ENCODE measurements at places on chromosomes 3 and 15.
A peak's percentile ranks its signal among the peaks of the same experiment; 100 is the strongest.

GRCh38 chr3:26343647-26344046 lies 278.9 kb upstream of the LRRC3B start:
- no peak for DNase-seq

GRCh38 chr15:97023488-97023844 lies 693.0 kb downstream of the NR2F2 start:
- no peak for DNase-seq

DNA sequence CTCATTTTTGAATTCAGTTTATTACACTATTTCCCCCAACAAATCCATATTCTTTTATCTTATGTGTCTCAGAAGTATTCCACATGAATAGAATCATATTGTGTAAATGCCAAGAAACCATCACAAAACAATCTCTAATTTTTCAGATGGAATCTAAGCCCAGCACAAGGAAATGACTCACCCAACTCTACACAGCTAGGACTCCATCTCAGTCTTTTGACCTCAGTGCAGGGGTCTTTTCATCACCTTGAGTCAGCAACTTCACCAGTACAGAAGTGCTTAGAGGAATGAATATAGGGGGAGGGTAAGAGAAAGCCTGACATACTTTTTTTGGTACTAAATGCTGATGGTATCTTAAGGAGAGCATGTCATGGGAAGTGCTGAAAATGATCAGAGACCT lies 169.3 kb upstream of the LRRN1 start:
- no peak for DNase-seq

GRCh38 chr15:62957130-62957529 lies 85.4 kb upstream of the TPM1 start:
- no peak for DNase-seq

- DNase-seq, result no peak
These were observed 7.8 kb upstream of the RHCG start for GRCh38 chr15:89504166-89504565.

DNA sequence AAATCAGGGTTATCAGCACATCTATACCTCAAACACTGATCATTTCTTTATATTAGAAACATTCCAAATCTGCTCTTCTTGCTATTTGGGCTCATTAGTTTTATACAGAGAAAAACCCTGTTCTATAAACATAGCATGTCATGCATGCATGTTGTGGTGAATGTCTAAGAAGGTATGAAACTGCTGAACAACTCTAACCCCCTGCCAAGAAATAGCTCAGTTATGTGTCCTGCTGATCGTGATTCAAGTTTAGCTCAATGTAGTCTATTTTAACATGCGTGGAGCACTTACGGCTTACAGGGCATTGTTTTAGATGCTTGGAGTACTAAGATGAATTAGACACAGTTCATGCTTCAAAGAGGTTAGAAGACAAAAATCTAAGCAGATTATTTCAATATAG lies 35.8 kb downstream of the MYH15 start:
- no peak for DNase-seq

DNA sequence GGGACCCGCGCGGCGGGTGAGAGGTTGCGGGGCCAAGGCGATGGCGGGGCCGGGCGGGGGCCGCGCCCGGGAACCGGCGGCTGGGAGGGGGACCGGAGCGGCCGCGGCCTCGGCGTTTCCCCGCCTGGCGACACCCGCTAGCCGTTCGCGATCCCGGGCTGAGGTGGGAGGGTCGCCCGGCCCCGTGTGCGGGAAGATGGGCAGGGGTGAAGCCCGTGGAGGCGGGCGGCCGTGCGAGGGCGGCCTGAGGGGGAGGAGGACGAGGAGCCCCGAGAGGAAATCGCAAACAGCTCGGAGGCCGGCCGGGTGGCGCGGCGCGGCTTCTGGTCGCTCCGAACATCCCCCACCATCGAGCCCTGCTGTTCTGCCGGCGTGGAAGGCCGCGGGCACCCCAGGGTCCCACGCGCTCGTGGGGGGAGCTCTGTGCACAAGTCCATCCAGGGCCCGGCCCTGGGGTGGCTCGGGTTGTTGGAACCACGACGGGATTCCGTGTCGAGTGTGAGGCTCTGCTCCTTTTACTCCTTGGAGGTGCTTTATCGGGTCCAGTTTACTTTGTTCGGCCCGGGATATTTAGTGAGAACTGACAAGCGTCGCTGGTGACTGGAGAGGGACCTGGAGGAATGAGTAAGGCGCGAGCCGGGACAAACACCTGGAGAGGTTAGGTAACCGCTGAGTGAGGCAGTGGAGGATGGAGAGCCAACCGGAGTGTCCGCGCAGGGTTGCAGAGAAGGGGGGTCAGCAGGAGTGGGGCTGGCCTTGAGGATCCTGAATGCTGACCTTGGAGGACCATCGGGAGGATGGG lies 728 bp downstream of the CRTC3 start:
- no peak for DNase-seq

- no peak for DNase-seq
These were observed 259.2 kb downstream of the MEIS2 start for GRCh38 chr15:36841193-36841592.

DNA sequence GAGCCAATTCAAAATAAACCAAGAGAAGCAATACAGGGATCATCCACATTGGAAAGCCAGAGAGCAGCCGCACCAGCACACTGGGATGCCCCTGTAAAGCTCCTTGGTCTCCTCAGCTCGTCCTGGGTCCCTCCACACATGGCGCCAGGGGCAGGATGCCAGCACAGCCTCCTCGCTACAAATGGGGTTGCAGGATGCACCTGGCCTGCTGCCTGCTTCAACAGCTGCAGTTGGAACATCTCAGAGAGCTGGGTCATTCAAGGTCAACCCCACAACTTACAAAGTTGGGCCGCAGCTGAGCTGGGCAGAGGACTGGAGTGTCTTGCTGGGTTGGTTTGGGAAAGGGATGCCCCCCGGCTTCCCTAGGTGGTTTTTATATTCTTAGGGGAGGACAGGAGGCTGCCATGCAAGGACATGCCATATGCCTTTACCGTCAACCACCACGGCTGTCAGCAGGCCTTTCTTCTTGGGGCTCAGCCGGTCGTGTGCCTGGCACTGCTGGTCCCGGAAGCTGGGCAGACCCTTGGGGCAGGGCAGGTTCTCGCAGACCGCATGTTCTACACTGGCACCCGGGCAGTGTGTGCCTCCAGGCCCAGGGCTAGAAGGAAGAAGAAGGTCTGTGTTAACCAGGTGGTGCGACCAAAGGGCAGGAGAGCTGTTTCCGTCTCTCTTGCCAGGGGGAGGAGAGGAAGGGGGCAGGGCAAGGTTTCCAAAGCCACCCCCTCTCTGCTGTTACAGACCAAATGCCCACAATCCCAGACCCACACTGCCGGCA lies 225.2 kb downstream of the ADAMTS17 start:
- DNase-seq, result no peak

GRCh38 chr3:101925564-101925963 lies 76.2 kb downstream of the NFKBIZ start:
- DNase-seq, result peak; percentile 8

DNA sequence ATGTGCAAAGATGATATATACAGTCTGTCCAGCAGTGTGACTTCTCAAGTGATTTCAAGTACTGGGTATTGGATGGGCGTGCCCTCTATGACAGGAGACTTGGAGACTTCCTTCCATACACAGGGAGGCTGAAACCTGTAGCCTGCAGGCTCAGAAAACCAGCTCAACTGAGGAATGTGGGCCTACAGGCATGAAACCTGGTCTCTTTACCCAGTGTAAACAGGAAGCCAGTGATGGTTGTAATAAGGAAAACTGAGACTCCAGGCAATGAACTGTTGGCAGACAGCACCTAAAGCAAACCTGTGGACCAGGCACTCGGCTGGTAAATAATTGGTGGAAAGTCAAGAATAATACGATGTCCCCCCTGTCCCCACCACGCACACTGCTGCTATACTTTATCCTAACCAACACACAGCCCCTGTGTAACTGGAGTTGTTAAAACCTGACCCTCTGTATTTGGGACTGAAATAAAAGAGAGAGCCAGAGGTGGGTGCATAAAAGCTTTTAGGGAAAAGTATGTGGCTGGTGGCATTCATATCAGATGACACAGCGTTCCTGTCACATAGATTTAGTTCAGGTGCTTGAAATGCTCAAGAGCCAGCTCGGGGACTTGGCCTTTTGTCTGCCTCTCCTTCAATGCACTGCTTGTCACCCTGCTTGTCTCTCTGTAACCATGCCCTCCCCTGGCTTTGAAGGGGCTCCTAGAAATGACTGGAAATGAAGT lies 144.7 kb downstream of the TPRG1 start:
- no peak for DNase-seq

DNA sequence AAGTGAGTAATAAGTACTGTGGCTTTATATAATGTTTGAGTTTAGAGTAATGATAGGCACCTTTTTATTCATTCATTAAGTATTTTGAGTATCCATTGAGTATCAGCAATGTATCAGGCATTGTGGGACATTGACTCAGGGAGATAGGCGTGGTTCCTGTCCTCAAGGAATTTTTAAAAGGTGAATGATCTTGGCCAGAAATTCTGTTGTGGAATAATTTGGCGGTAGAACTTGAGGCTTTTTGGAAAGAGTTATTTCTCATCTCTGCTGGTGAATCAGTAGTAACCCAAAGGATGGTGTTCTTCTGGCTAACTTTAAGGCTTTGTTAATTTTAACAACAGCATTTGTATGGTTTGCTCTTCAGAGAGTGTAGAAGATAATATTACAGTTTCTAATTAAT lies 2.0 kb downstream of the RAB7A start:
- no peak for DNase-seq

DNA sequence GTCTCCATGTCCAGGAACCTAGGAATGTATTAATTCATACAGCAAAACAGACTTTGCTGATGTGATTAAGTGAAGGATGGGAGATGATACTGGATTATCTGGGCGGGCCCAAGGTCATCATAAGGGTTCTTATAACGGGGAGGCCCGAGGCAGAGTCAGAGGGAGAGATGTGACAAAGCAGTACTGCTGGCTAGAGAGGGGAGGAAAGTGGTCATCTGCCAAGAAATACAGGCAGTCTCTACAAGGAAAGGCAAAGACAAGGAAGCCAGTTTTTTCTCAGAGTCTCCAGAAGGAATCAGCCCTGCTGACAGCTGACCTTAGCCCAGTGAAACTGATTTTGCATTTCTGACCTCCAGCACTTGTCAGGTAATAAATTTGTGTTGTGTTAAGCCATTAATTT lies 66.2 kb upstream of the CORO2B start:
- DNase-seq, result no peak

DNA sequence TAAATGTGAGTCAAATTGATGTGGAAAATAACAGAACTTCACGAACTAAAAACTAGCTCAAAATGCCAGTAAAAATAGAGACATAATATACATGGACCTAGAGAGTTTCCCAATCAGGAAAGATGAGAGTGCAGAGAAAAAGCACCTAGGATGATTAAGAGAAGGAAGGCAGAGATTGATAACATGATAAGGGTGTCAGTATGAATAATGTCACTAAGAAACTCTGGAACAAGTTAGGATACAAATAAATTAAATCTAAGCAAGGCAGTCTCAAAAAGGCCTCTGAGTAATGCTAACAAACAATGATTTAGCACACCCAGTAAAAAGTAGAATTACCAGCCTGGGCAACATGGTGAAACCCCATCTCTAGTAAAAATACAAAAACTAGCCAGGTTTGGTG lies 304.7 kb upstream of the DPPA4 start:
- no peak for DNase-seq

- DNase-seq, result no peak
These were observed 852 bp downstream of the STAB1 start for GRCh38 chr3:52495777-52496602.

DNA sequence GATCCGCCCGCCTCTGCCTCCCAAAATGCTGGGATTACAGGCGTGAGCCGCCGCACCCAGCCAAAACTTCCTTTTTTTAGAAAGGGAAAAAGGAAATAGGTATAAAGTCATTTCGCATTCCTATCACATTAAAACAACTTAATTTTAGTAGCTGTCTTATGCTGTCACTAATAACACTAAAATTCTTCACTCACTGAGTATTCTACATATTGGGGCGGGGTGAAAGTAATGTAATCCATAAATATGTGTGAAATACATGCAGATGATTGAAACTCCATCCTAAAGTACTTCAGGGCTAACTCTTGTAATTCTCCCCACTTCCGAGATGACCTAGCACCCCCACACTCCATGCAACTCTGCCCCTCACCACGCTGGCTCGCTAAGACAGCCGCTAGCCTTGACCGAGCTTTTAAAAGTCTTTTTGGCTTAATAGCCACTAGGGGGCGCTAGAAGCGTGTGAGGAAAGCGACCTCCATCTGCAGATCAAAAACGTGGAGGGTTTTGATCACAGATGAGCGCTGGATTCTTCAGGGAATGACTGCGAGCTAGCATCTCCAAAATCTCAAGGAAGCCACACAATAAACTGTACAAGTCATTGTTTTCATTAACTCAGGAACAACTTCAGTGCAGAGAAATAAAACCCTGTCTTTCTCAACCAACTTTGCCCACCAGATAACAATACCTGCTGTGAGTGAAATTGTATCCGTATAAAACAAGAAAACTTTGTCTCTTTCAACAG lies 129.3 kb upstream of the IGF1R start:
- peak; percentile 77 for DNase-seq

DNA sequence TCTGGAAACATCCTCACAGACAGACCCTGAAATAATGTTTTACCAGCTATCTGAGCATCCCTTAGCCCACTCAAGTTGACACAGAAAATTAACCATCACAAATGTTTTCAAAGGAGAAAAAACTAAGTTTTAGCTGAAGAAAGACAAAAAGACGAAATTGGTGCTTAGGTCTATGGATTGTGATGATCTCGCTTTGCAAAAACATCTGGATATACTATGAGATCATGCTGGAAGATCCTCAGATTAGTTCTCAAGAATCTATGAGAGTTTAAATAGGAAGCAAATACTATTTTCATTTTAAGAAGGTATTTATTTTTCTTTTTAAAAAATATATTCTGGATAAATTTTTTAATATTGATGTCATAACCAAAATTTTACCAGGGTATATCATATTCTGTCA lies 42.6 kb upstream of the MBNL1 start:
- no peak for DNase-seq

Measured in NCI-H460 (cell line).